Fibroblast of skin of back (primary cell): ENCODE measurements at places on chromosomes 5 and 9.

DNA sequence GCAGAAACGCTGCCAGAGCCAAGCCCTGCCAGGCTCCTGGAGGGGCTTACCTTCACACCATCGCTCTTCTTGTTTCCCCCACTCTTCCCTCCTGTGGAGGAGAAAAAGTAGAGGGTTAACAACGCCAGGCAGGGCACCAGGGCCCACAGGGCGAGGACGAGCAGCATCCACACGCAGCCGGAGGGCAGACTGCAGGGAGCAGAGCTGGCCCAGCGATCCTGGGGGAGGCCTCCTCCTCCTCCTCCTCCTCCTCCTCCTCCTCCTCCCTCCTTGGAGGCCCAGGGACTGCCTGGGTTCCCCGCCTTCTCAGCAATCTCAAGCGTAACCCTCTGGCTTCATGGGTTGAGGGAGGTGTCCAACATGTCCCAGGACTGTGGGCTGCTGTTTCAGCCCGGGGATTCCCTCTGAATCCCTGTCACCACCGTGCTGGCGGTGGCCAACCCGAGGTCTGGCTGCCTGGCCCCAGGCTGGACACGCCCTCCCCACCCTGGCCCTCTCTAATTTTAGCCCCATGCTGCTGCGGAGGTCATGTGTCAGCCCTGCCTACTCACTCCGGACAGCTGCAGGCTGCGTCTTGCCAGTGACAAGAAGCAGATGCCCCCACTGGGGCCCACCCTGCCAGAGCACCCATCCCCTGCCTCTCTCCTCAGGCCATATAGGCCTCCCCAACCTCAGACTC is 44.3 kb downstream of the CAMK2A start:
- no peak for DNase-seq

DNA sequence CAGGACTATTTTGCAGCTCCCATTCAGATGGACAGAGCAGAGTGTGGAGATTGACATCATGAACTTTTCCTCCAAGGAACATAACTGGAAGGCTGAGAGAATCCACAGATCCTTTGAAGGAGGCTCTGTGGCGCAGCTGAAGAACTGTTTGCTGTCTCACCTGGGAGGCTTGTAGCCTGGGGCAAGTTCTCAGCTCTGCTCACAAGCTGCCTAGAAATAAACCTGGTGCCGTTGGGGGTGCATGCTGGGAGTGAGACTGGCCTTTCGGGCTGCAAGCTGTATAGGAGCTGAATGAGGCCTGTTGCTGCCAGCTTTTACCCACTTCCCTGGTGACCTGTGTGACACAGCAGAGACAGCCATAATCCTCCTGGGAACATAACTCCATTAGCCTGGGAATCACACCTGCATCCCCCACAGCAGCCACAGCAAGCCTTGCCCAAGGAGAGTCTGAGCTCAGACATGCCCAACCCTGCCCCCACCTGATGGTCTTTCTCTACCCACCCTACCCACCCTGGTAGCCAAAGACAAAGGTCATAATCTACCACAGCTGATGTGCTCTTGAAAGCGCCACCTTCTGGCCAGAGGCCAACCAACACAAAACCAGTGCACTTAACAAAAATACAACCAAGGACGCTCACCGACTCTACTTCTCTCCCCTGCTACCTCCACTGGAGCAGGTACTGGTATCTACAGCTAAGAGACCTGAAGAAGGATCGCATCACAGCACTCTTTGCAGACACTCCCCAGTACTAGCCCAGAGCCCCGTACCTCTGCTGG is 205.1 kb upstream of the MRPS30 start:
- no peak for DNase-seq

DNA sequence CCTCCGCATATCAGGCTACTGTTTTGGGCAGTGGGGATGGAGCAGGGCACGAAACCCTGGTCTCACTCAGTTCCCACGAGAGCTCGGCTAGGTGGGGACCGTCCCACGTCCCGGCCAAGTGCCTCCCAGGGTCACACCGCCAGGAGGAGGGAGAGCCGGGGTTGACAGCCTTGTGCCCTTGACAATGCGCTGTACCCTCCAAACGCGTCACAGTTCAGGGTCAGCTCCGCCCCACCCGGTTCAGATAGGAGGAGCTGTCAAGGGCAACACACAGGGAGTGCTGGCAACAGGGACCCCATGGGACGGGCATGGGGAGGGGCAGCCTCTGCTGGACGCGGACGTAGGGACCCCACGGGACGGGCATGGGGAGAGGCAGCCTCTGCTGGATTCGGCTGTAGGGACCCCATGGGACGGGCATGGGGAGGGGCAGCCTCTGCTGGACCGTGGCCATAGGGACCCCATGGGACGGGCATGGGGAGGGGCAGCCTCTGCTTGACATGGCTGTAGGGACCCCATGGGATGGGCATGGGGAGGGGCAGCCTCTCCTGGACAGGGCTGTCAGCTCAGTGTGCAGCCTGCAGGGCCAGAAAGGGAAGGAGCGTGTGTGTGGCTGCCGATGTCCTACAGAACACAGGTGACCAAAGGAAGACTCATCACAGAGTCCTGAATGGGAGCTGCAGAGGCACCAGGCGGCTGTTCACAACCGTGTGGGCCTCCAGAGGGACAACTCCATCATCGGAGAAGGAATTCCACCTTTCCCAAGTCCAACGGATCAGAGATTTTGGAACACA is 29.4 kb downstream of the PNPLA7 start:
- no peak for DNase-seq

GRCh38 chr5:51518607-51519006 is 135.4 kb downstream of the ISL1 start:
- DNase-seq: no peak

GRCh38 chr9:115976781-115977180 is 176.8 kb upstream of the PAPPA start:
- no peak for DNase-seq
